ENCODE measurements at places on chromosomes 2 and 18. TPM values are rescaled to one million over a fixed set of nuclear protein-coding genes. Genes with fewer than 3 reads are reported as not detected.

The ABHD1 gene
- 0.79 TPM for polyA plus RNA-seq

DNA sequence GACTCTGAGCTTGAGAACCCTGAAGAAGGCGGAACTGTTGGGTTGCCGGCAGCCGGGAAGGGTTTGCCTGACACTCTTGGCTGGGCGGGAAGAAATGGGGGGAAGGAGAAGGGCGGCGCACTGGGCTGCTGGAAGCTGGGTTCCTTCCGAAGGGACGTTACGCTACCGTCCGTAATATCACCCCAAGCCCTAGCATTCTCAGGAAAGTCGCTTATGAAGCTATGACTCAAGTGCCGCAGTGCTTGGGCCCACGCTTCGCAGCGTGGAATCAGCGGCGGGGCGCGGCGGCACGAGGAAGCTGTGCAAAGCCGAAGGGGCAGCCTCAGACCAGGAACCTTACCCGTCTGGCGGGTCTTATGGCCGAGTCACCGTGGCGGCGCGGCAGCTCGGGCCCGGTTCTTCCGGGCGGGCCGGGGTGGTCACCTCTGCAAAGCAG is 50.2 kb upstream of the SIGLEC15 start:
- peak; percentile 70 for DNase-seq

DNA sequence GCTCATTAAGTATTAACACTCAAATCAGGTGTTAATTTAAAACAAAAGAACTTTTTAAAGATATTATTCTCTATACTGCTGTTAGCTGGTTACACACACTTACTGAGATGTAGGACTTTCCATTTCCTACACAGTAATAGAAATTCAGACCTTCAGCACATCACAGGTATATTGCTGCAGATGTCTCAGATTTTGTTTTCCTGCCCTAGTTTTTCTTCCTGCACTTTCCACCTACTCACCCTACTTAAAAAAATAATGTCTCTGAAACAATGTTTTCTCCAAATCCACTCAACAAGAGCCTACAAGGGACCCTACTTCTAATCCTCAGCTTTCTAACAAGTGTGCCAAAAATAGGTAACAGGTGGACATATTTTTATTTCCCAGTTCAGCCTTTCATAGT is 43.9 kb downstream of the DYM start:
- no peak for DNase-seq

GRCh38 chr18:71079606-71080005 is 790.8 kb downstream of the SOCS6 start:
- DNase-seq: no peak

GRCh38 chr2:162917626-162918025 is 79.1 kb upstream of the KCNH7 start:
- DNase-seq: no peak

GRCh38 chr18:8314124-8314523 is 295.1 kb upstream of the RAB12 start:
- no peak for DNase-seq

GRCh38 chr2:221124532-221125240 is 447.4 kb downstream of the EPHA4 start:
- no peak for DNase-seq

Measured in right lung (tissue), 10 donors.